ENCODE measurements at places on chromosomes 12 and 14.

DNA sequence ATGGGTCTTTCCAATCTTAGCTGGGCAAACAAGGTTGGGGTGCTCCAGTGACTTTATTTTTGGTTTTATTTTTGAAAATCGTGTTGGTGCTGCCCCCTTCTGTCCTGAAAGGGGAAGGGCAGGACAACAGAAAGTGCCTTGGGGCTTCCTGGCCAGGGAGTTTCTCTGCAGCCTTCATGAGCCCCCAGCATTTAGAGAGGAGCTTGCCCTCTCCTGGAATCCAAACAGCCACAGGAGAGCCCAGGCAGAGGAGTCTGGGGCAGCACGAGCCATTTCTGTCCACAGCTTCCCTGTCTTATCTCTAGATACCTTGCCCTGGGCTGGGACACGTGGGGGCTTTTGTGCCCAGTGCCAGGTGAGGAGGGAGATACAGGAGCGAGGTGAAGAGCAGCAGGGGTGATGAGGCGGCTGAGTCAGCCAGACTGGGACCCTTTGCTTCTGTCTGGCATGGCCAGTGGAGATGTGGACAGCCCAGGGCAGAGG, 4.4 kb upstream of the C1RL start:
- DNase-seq, result peak; percentile 34

- DNase-seq, result no peak
These were observed 20.5 kb upstream of the PPP2R5C start for GRCh38 chr14:101740981-101741380.

DNA sequence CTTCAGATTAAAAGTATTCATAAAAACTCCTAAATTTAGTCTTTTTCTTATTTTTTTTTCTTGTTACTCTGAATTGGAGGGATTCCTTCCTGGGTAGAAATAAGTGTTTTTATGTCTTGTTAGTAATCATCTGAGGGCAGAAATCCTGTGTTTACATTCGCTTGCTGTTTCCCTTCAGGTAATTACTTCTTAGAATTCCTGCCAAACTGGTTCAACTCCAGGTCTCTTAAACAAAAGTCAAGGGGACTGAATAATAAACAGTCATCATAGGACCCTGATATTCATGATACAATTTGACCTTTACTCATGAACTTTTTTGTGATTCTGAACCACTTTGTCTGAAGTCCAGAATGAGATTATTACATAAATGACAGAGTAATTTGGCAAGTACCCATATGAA, 843.9 kb downstream of the FLRT2 start:
- DNase-seq, result no peak

GRCh38 chr14:85054178-85054577, 475.8 kb upstream of the FLRT2 start:
- DNase-seq, result no peak
